Activated CD4-positive, alpha-beta T cell treated with anti-CD3 and anti-CD28 coated beads, Interleukin-2, amount 50 U/mL, for 48 hours (primary cell): ENCODE measurements at places on chromosomes 4 and X.

- peak; percentile 55 for DNase-seq
Measured at GRCh38 chrX:323721-324628, 5.4 kb upstream of the GTPBP6 start.

DNA sequence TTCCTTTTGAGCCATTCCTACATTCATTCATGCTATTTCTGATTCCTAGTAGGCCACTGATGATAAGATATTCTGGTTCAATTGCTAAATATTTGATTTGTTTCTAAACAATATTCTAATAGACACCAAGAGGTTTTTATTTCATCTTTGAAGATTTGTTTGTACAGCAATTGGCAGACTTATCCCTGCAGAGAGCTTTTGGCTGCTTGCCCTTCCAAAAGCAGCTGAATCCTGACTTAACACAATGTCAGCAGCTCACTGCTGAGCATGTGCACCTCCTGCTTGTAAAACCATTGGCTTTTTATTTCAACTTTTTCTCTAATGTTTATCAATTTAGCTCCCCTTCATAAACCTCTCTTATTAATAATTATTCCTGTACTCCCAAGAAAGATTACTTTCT is 45.3 kb downstream of the MMRN1 start:
- DNase-seq: no peak

GRCh38 chr4:147788791-147789190 is 56.9 kb downstream of the ARHGAP10 start:
- no peak for DNase-seq

GRCh38 chrX:9644335-9644734 is 121.3 kb downstream of the GPR143 start:
- peak; percentile 26 for DNase-seq

DNA sequence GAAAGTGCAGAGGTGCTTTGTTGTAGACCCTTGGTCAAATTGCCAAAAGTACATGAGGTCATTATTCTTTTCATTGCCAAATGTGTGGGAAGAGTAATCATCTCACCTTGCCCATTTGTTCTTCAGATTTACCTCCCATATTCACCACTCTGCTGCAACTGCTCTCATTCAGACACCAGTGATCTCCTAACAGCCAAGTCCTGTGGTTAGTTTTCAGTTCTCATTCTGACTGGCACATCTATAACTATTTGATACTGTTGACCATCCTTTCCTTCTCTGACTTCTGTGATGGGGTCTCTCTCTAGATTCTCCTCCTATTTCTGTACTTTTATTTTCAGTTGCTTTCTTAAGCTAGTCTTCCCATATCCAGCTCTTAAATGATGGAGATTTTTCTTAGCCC is 39.8 kb downstream of the GRIA3 start:
- no peak for DNase-seq

GRCh38 chr4:133465022-133465421 is 315.9 kb downstream of the PCDH10 start:
- DNase-seq: no peak

GRCh38 chrX:13897566-13897965 is 80.7 kb upstream of the GPM6B start:
- no peak for DNase-seq

- DNase-seq: no peak
Measured at GRCh38 chr4:65391382-65391781, 278.9 kb downstream of the EPHA5 start.

- no peak for DNase-seq
Measured at GRCh38 chr4:4591071-4591470, 49.2 kb upstream of the STX18 start.

GRCh38 chr4:81790477-81790876 is 318.8 kb upstream of the RASGEF1B start:
- no peak for DNase-seq

DNA sequence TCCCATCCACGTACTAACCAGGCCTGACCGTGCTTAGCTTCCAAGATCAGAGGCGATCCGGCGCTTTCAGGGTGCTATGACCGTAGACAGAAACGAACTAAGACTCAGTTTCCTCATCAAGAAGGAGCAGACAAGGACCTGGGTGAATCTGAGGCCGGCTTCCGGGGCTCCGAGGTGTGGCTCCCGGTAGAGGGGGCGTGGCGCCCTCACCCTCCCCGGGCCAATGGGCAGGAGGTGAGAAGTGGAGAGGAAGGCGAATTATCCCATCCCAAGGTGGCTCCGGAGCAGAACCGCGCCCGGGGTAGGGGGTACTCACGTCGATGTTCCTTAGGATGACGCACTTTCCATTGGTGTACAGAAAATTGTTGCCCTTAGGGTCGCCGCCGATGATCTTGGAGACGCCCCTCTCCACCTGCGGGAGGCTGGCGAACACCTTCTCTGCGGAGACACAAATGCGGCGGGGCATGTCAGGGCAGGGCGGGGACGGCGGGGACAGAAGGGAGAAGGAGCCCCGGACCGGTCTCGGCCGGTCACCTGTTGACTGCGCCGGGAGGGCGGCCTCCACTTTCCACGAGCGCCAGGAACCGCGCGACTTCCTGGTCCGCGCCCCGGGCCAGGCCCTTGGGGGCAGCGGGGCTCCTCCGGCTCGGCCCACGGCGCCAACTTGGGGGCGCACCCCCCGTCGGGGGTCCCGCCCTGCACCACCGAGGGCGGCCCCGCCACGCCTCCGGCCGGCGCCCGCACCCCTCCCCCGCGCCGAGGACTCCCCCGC is 616 bp downstream of the WDR1 start:
- peak; percentile 84 for DNase-seq

DNA sequence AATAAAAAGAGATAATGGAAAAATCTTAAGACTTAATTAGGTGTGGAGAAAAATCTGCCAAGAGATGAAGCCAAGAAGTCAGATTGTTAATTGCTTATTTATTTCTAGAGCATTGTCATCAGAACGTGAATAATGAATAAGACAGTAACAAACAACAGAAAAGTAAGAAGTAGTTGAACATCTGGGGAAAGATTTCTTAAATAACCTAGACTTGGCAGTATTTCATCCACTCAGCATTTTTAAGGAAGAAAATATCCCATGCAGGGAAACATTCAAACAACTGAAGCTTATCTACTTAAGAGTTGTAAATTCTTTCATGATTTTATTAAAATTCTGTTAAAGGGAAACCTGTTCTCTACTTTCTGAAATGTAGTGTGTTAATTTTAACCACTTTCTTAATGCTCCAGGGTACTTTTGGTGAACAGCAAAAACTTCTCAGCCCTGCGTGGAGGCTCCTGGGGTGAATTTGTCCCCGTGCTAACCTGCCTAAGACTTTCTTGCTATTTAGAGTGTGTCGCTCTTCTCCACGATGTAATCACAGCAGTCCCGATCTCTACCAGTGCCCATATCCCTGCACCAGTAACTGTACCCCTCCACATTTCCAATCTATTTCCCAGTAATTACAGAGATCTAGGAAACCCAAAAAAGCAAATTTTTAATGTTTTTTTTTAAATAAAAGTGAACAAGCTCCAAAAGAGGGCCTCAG is 124.6 kb downstream of the CORIN start:
- no peak for DNase-seq

GRCh38 chr4:31538877-31539276 is 818.7 kb downstream of the PCDH7 start:
- no peak for DNase-seq

DNA sequence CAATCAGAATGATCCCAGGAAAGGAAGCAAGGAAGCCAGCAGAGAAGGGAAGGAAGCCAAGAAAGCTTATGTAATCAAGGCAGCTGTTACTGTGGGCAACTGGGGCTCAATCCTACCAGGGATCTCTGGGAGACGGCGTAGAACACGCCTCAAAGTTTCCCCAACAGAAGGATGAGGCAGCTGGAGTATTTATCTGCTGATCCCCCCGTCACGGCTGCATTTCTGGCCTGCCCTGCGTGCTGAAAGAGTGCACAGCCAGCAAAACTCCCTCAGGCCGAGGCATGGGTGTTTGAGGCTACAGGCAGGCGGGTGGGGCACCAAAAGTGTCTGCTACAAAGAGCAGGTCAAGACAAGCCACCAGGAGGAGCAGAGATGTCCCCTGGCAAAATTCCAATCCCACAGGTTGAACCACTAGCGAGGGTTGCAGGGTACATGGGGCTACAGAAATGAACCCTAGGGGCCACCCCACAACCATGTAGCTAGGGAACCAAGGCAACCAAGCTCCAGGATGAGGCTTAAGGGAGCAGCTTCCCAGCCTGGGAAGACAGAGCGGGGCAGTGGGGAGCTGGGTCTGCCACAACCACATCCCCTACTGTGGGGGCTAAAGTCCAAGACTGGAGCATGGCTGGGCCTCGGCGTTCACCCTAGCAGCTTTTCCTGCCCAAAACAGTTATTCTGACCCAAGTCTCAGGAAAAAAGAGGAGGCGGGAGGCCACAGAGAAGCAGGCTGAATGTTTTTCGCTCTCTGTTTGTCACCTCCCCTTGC is 113.4 kb downstream of the BCOR start:
- no peak for DNase-seq

DNA sequence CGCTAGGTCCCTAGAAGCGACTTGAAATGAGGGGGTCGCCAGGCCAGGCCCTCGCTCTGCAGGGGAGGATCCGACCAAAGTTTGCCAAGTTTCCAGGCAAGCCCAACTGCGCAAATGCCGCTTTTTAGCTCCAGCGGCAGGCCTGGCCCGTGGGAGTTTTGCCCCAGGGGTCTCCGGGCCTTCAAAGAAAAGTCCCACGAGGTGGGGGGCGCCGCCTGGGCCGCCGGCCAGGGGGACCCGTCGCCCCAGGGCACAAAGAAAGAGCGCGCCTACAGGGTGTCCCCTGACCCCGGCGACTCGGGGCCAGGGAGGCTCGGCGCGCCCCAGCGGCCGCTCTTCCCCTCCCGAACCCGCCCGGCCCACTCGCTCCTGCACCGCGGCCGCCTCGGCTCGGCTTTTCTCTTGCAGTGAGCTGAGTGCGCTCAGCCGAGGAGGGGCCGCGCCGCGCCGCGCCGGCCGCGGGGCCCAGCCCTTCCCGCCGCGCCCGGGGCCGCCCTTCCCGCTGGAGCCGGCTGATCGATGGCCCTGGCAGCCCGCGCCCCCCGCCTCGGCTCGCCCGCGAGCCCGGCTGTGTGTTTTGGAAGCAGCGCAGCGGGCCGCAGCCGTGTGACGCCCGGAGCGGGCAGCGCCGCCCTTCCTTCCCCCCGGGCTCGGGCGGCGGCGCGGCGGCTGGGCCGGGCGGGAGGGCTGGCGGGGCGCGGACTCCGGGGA is 754 bp upstream of the KLF3 start:
- DNase-seq: no peak
